ENCODE measurements at places on chromosomes 2 and 18. TPM values are rescaled to one million over a fixed set of nuclear protein-coding genes. Genes with fewer than 3 reads are reported as not detected.

Gene ANKRD62
- total RNA-seq, result 6.3 TPM

Gene MFF
- 60.0 TPM for total RNA-seq

Gene SYT4
- total RNA-seq, result 0.17 TPM

Gene HNMT
- total RNA-seq, result 46.5 TPM

Gene SAG
- total RNA-seq, result not detected

Gene ARHGAP28
- 12.8 TPM for total RNA-seq

Gene IL1RL1
- total RNA-seq, result 26.2 TPM

Gene AMER3
- total RNA-seq, result not detected

Gene ACMSD
- not detected for total RNA-seq

Gene TMEM37
- total RNA-seq, result 23.0 TPM

Gene NT5C1B
- total RNA-seq, result not detected

Gene TMEM131
- 52.4 TPM for total RNA-seq

Gene SPDYA
- total RNA-seq, result 1.5 TPM

Gene IL36B
- total RNA-seq, result not detected

Gene GPR55
- 0.84 TPM for total RNA-seq

Gene PLEK
- 12.7 TPM for total RNA-seq

Gene SMARCAL1
- total RNA-seq, result 14.6 TPM

Gene REG3A
- total RNA-seq, result not detected

Gene CXCR1
- 3.1 TPM for total RNA-seq

Gene AFF3
- 21.0 TPM for total RNA-seq

Data from upper lobe of left lung (tissue), 6 donors.